ENCODE measurements at places on chromosomes 1 and 21.

DNA sequence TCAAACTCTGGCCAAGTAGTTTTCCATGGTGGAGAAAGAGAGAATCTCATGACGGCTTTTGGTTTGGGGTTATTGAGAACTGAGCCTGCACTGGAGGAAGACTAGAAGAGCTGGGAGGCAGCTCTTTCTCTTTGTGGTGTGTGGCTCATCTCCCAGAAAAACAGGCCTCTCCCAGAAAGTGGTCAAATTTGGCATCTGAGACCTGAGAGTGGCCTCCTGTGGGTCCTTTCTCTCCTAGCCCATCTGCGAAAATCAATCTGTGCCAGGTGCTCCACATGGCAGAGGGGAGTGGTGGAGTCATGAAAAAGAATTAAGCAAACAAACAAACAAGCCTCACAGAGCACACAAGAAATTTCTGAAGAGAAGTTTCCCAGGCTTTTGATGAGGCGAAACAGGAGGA lies 305.0 kb downstream of the ST6GALNAC3 start:
- DNase-seq, result no peak

GRCh38 chr1:235450433-235450832 lies 53.8 kb downstream of the B3GALNT2 start:
- no peak for DNase-seq

- DNase-seq, result no peak
These were observed 16.0 kb upstream of the PDE9A start for GRCh38 chr21:42637267-42638041.

DNA sequence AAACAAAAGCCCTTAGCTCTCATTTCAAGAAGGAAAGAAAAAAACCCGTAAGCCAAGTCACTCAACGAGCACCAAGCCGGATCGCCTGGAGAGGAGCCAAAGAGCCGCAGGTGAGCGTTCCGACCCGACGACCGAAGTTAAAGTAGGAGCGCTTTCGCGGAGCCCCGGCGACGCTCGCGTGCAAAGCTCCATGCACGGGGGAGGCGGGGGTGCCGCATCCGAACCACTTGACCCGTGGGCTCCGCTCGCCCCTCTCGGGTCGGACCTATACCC lies 382 bp downstream of the GPBP1L1 start:
- peak; percentile 80 for DNase-seq

DNA sequence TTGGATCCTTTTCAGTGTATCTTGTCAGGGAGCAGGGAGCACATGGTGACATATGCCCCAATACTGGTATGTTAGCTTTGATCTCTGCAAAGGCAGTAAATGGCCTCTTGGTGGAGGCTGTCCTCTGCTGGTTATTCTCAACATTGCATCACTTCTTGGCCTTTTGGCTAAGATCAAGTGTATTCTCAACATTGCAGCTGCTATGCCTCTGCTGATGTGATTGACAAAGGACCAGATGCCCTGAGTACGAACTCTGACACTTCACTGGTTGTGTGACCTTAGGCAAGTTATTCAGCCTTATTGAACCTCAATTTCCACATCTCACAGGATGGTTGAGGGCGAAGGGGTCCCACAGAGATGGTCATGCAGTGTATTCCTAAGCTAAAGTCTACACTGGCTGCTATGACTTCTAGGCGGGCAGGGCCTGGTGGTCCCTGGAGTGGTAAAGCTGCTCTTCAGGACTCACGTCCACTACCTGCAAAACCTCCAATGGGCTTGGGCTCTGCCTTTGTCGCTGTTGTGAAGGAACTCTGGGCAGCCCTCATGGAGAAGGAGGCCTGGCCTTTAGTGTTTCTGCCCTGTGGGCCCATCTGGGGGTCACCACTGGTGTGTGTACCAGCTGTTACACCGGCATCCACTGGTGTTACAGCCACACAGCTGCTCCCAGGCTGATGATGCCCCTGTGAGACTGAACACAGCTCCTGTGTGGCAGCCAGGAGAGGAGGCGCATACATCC lies 64.8 kb downstream of the DNTTIP2 start:
- peak; percentile 68 for DNase-seq

- DNase-seq, result no peak
These were observed 17.3 kb downstream of the C8B start for GRCh38 chr1:56948403-56949023.

GRCh38 chr1:95232646-95233318 lies 1.2 kb upstream of the RWDD3 start:
- no peak for DNase-seq

DNA sequence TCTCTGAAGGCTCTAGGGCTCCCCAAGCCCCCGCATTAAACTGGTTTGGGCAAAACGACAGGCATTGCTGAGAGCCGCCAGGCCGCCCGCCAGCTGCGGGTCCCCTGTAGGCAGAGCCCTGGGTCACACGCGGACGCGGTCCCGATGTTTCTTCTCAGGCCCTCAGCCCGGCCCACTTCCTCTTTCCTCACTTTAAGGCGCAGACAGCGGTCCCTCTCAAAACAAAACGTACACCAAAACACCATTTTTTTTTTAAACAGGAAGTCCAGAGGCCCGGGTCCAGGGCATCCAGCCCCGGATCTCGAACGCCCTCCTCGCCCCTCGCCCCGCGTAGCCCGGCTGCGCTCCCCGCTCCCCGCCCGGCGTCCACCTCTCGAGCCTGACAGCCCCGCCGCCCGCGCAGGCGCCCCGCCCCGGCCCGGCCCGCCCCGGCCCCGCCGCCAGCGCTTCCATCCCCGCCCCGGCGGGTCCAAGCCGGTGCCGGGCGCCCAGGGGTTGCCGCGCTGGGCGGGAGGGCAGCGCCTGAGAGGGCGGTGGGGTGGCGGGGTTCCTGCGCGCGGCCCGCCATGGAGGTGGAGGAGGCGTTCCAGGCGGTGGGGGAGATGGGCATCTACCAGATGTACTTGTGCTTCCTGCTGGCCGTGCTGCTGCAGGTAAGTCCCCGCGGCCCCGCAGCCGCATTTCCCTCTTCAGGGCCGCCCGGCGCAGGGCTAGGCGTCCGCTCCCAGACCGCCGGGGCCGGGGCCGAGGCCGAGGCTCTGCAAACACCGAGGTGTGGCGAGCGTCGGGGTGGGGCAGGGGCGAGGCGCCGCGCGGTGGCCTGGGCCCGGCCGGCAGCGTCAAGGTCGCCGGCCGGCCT lies at the start of gene SLC22A15:
Gene SLC22A15, plus strand, starts transcription at position 452 of the 859 bp plus-strand sequence. Its CDS starts 115 bp downstream, at position 567.
- DNase-seq, result peak; percentile 79

GRCh38 chr1:156387870-156388173 lies 18.8 kb downstream of the RHBG start:
- no peak for DNase-seq

- DNase-seq, result no peak
These were observed 81.9 kb downstream of the SIPA1L2 start for GRCh38 chr1:232547938-232548484.

DNA sequence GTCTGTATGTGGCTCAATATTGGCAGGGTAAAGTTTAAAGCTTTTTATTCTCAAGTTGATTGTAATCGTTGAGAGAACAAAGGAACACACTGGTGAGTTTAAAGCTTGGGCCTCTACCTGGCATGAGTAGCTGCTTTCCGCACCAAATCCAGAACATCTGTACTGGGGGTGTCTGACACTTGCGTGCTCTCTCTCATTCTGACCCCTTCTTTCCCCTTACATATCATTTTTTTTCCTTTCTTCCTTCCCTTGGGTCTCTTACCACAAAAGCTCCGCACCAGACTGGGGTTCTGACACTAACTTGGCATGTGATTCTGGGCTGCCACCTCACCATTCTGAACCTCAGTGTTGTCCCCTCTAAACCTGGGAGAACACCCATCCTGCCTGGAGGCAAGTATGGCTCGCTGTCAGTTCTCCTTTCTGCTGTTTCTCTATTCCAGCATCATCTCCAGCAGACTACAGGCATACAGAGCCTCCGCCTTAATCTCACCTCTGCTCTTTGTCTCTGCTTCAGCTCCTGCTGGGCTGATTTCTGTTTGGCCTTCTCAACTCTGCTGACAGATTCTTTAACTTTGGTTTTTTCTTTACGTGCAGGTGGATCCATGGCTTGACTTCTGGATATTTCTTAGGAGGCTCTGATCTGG lies 859 bp upstream of the ERMAP start:
- no peak for DNase-seq

DNA sequence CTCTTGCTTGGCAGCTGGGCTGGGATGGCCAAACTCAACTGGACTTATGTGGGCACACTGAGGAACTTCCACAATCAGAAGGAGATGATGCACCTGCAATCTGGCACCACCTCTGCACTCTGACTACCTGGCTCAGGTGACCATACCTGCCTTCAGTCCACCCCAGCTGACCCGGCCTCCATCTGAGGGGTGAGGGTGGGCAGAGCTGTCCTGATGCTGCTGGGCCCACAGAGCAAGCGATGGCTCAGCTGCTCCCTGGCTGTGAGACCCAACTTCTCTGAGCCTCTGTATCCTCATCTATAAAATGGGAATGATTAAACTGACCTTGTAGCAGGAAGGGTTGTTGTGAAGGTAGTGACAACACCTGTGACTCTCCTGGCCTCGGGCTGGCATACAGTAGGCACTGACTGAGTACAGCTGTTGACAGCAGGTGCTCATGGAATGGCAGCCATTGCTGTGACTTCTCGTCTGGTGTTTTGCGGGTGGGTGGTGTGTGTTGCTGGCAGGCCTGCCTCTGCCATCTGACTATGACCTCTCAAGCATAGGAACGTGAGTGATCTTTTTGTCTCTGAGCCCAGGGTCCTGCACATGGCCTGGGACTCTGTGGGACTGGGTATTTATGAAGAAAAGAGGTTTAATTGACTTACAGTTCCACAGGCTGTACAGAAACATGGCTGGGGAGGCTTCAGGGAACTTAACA lies 438.5 kb downstream of the PTPRU start:
- DNase-seq, result no peak

DNA sequence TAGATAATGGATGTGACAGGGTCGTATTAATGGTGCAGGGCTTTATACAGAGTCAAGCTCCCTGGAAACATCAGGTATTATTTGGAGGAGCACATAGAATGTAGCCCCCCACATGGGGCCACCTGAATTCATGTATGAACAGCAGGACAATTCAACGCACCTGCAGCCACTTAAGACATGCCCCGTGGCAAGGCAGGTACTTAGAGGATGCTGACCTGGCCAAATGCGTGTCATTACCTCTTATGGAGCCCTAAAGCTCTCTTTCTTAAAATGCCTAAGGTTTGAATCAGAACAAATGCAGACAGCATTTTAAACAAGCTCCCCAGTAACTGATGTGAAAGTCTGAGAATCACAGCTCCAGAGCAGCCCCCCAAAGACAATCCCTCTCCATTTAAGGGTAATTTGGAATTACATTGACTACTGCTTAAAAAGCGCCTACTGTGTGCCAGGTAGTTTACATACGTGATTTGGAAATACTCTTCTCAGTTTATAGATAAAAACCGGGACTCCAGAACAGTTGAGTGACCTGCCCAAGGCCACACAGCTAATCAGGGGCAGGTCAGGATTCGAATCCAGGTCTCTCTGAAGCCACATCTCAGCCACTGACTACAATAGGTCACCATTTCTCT lies 71.0 kb upstream of the KLHDC7A start:
- no peak for DNase-seq

- DNase-seq, result no peak
These were observed 96.9 kb downstream of the DHRS3 start for GRCh38 chr1:12521096-12521495.

DNA sequence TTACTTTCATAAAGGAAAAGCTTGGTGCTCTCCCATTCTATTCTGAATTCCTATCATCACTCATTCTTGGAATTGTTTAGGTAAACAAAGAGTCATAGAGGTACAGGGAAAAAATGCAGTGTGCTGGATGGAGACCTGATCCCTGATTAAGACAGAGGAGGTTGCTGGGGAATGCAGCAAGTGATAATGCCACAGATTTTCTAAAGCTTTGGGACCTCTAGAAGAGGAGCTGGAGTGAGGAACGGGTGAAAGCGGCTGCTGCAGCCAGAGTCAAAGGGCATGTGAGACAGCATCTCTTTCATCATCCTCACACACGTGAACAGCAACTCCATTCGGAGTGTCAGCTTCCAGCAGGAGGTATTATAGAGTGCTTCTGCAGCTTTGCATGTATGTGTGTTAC lies 54.9 kb upstream of the DIPK1A start:
- DNase-seq, result no peak

DNA sequence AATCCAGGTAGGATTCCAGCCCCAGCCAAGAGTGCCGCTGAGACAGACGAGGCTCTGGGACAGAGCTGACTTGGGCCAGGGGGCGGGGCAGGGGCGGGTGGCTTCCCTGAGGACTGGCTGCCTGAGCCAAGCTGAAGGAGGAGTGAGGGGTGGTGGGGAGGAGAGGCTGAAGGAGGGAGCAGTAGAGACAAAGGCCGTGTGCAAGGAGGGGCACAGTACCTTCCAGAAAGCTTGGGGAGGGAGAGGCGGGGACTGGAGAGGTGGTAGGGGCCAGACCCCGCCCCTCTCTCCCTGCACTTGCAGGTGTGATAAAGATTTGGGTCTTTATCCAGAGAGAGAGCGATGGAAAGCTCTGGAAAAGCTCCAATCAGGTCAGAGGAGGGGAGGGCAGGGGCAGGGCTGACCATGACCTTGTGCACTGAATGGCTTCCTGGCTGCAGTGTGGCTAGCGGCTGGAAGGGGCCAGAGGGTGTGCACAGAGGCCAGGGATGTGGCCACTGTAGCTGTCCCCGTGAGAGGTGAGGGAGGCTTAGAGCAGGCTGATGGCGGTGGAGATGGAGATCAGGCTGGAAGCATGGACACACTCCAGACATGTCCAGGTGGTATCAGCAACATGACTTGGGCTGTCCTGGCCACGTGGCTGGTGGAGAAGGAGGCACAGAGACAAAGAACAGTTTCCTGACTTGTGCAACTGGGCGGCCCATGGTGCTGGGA lies 6.7 kb upstream of the EPHA8 start:
- DNase-seq, result no peak

GRCh38 chr1:247077213-247077612 lies 1.4 kb downstream of the ZNF670 start:
- no peak for DNase-seq

DNA sequence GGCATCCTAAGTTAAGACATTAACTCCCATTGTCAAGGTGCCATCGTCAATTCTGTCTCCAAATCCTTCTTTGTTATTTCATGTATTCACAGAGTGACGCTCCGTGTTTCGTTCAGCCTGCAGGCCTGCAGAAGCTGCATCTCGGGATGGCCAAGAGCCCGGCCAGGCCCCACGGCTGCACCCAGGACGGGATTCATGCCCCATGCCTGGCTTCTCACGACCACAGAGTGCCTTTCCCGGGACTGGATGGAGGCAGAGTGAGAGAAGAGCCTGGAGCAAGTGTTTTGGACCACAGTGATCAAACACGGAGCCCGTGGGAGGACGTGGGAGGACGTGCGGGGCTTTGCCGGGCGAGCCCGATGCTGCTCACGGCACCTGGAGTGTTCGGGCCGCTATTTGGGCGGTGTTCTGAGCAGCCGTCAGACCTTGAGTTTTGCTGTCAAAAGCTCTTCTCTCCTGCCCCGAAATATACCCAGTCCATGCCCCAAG lies 56.8 kb downstream of the COL6A1 start:
- DNase-seq, result no peak

Measured in adrenal gland (tissue), 19 donors.